ENCODE measurements at places on chromosomes 7 and 10. TPM values are rescaled to one million over a fixed set of nuclear protein-coding genes. Genes with fewer than 3 reads are reported as not detected.

KCNIP2 gene
- 8.3 TPM for total RNA-seq

NEUROD6 gene
- 35.3 TPM for total RNA-seq

BLNK gene
- total RNA-seq, result 0.27 TPM

CYP3A7 gene
- total RNA-seq, result 0.45 TPM

SMKR1 gene
- 2.2 TPM for total RNA-seq

Data from cerebellum (tissue), 4 donors.